ENCODE measurements at places on chromosomes 1 and 21. TPM values are rescaled to one million over a fixed set of nuclear protein-coding genes. Genes with fewer than 3 reads are reported as not detected.
A peak's percentile ranks its signal among the peaks of the same experiment; 100 is the strongest.

DNA sequence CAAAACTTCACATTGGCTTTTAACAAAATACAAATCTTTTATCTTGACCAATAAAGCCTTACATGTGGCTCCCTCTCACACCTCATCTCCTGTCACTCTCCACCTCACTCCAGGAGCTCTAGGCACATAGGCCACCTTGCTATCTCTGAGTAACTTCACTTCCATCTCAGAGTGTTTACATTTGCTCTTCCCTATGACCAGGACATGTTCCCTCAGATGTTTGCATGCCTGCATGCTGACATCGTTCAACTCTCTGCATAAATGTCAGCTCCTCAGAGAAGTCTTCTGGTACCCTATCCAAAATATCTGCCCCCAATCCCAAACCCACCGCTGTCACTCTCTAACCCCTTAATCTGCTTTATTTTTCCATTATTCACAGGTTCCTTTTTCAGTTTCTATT, 110.9 kb downstream of the TOMM20 start:
- H3K4me3 ChIP-seq: no peak overlapping the region
- DNase-seq: no peak
- H3K27ac ChIP-seq: no peak overlapping the region
- H3K27me3 ChIP-seq: no peaks in the 10 kb centered on the region
- peaks cover 13% of the 10 kb centered on the region for H3K4me1 ChIP-seq

Gene WNT3A
- total RNA-seq: not detected

DNA sequence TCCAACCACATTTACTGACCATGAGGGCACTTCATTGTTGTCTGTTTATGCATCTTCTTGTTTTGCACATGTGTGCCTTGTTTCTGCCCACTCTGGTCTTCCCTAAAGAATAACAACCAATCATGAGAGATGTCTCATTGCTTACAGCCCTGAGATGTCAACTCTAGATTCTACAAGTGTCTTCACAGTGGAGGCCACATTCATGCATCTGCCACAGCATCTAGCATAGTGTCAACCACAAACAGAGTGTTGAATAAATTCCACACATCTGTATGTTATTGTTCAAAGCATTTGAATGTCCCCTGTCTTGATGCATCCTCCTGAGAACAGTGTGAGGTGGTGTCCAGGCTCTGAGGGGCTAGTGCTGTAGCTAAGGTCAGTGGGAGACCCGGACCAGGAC, 43.1 kb downstream of the KCNC4 start:
- H3K4me3 ChIP-seq: no peak overlapping the region
- no peaks in the 10 kb centered on the region for H3K4me1 ChIP-seq
- H3K36me3 ChIP-seq: no peaks in the 10 kb centered on the region

GRCh38 chr1:81165963-81166362, 634.8 kb upstream of the ADGRL2 start:
- no peak for DNase-seq
- H3K27me3 ChIP-seq: no peaks in the 10 kb centered on the region
- no peaks in the 10 kb centered on the region for H3K4me1 ChIP-seq
- H3K36me3 ChIP-seq: no peaks in the 10 kb centered on the region

DNA sequence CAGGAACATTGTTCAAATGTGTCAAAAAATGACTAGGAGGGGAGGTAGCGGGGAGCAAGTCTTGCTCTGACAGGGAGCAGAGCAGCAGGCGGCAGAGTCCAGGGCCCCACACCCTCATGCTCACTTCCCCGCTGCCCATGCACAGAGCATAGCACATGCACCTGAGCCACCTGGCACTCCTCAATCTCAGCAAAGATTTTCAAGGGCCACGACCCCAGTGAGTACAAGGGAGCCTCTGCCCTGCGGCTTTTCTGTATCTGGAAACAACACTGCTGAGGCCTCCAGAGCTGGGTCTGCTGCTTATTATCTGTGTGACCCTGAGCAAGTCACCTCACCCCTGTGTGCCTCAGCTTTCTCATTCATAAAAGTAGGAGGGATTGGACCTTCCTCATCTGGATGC, 1.1 kb upstream of the GJB3 start:
- H3K36me3 ChIP-seq: no peaks in the 10 kb centered on the region
- no peak overlapping the region for H3K4me3 ChIP-seq
- H3K27me3 ChIP-seq: peaks cover 23% of the 10 kb centered on the region
- H3K4me1 ChIP-seq: no peaks in the 10 kb centered on the region
- H3K27ac ChIP-seq: no peak overlapping the region
- DNase-seq: no peak

- no peak overlapping the region for H3K4me3 ChIP-seq
- H3K36me3 ChIP-seq: no peaks in the 10 kb centered on the region
- DNase-seq: no peak
- H3K27me3 ChIP-seq: no peaks in the 10 kb centered on the region
- H3K27ac ChIP-seq: no peak overlapping the region
Measured at GRCh38 chr1:25579292-25580252, 36.2 kb downstream of the LDLRAP1 start.

Gene XCL2
- 350 TPM for total RNA-seq

GRCh38 chr1:35656863-35657232, 15.5 kb upstream of the PSMB2 start:
- DNase-seq: no peak
- H3K4me3 ChIP-seq: no peak overlapping the region
- no peaks in the 10 kb centered on the region for H3K36me3 ChIP-seq

- no peak for DNase-seq
- peaks cover 10% of the 10 kb centered on the region for H3K27me3 ChIP-seq
- H3K27ac ChIP-seq: no peak overlapping the region
- H3K4me3 ChIP-seq: no peak overlapping the region
Measured at GRCh38 chr1:201736707-201737320, 92.1 kb upstream of the IPO9 start.

GRCh38 chr1:153945131-153945794, 1.3 kb downstream of the DENND4B start:
- peak overlapping the region; percentile 91 for H3K27ac ChIP-seq
- peak overlapping the region; percentile 83 for H3K4me3 ChIP-seq
- peaks cover 31% of the 10 kb centered on the region for H3K4me1 ChIP-seq
- H3K36me3 ChIP-seq: peaks cover 41% of the 10 kb centered on the region
- DNase-seq: peak; percentile 92

Gene PTPN22
- total RNA-seq: 66.5 TPM

Gene KCNE2
- total RNA-seq: not detected

DNA sequence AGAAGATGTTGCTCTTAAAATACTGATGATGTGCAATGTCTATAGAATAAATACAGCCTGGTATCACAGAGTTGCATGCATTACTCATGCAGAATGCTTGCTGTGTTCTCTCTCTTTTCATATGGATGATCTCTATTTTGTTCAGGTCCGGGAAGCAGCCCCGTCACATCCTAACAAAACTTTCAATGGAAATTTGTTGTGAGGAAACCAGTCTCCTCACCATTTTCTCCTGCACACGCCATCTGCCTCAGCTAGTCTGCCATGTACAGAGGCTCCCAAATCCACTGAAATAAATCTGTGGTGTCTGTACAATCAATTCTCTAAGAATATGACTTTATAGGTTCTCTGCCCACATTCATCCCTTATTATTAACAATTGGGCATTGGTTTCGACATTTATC, 42.4 kb downstream of the DAB1 start:
- no peaks in the 10 kb centered on the region for H3K27me3 ChIP-seq
- no peaks in the 10 kb centered on the region for H3K4me1 ChIP-seq
- no peak overlapping the region for H3K27ac ChIP-seq
- no peak overlapping the region for H3K4me3 ChIP-seq

Gene OR10J1
- total RNA-seq: not detected

Gene IRF6
- total RNA-seq: 1.2 TPM

All from CD8-positive, alpha-beta memory T cell (primary cell).